Hematopoietic multipotent progenitor cell (in vitro differentiated cells): ENCODE measurements at places on chromosomes 7 and 10. TPM values are rescaled to one million over a fixed set of nuclear protein-coding genes. Genes with fewer than 3 reads are reported as not detected.

Gene CPA4
- total RNA-seq = not detected

Gene SEMA3E
- not detected for total RNA-seq

Gene WNT8B
- not detected for total RNA-seq

Gene HMX2
- not detected for total RNA-seq

Gene CFAP70
- total RNA-seq = 1.1 TPM

Gene MMP21
- total RNA-seq = not detected

Gene H2BK1
- total RNA-seq = not detected

Gene ZNF853
- total RNA-seq = 13.2 TPM

Gene FRAT1
- 11.0 TPM for total RNA-seq
